NCI-H2081 treated with DMSO at 0.1 percent for 48 hours (cell line): ENCODE measurements at places on chromosomes 5 and 9.

GRCh38 chr5:150024346-150024984 is 23.9 kb downstream of the HMGXB3 start:
- DNase-seq, result no peak

GRCh38 chr5:16229357-16229940 is 49.9 kb upstream of the MARCHF11 start:
- no peak for DNase-seq

GRCh38 chr5:41770799-41771198 is 99.4 kb downstream of the OXCT1 start:
- no peak for DNase-seq

DNA sequence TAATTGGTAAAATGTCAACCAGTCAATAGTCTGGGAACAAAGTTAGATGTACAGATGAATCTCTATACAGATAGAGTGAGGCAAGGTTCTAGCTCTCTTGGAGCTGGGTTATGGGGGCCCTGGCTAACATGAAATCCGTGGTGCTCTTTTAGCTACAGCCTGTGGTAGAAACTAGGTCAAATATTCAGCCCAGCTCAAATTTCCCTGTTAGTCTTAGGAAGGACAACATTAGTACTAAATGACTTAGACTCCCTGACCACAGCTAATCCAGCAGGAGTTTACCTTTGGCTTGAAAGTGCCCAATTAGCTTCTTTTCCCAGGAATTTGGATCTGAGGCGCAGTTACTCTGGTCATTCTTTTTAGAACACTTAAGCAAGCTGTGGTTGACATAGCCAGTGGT is 170.5 kb downstream of the DMRTA1 start:
- DNase-seq, result no peak

GRCh38 chr9:138022121-138022741 is 144.6 kb downstream of the CACNA1B start:
- no peak for DNase-seq
